ENCODE measurements at places on chromosomes 6 and 20.

- no peak for DNase-seq
Observed at GRCh38 chr20:1369970-1370369, 22.9 kb downstream of the FKBP1A start.

GRCh38 chr20:5529331-5530148, 212.8 kb upstream of the PROKR2 start:
- peak; percentile 73 for DNase-seq

- no peak for DNase-seq
Observed at GRCh38 chr20:56580226-56580625, 47.2 kb downstream of the FAM209B start.

GRCh38 chr6:39319621-39320362, 2.7 kb downstream of the KCNK16 start:
- no peak for DNase-seq

DNA sequence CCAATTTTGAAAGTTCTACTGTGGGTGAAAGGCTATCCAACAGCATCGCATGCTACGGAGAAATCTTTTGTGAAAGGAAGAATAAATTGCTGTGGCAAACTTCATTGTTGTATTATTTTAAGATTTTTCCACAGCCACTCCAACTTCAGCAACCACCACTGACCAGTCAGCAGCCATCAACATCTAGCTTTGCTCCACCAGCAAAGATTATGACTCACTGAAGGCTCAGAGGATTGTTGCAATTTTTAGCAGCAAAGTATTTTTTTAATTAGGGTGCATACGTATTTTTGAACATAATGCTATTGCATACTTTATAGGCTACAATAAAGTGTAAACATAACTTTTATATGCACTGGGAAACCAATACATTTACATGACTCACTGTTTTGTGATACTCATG, 493.5 kb downstream of the TFAP2A start:
- DNase-seq = no peak

DNA sequence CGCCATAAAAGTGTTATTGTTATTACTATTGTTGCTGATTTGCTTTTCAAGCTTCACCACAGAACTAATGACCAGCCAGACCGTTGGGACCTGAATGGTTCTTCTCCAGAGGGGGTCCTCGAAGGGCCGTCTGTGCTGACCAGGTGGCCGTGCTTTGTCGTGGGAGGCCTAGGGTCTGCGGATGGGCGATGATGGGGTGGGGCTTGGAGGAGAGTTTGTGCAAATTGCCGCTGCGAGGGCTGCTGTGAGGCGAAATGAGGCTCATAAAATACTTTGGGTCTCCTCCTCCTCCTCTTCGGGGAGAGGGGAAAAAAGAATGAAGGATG, 6.0 kb upstream of the ZBTB22 start:
- no peak for DNase-seq

GRCh38 chr6:165404296-165404695, 94.9 kb upstream of the C6orf118 start:
- DNase-seq = no peak

- DNase-seq = no peak
Observed at GRCh38 chr6:42017021-42017643, 33.2 kb upstream of the TAF8 start.

DNA sequence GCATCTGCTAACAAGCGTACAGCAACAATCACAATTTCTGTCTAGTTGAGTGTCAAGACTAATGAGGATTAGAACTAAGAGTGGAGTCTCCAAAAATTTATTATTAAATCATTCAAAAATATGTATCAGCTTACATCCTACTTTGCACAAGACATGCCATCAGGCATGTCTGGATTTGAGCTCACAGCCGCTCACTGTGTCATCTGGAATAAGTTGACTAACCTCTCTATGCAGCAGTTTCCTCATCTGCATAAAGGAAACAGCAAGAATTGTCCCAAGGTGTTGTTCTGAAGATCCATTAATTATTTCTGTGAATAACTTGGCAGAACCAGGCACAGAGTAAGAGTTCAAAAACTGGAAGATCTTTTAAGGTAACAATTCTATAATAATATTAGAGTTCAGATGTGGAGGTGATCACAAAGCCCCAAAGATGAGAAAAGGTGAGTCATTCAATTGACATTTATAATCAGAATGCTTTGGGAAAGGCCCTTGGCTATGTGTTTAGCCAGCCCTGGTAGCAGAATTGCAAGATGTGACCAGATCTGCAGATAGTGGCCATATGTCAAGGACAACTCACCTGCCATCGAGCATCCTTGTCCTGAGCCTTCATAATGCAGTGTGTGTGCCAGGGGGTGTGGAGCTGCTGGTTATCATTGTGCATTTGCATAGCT, 264.0 kb downstream of the FOXA2 start:
- no peak for DNase-seq

DNA sequence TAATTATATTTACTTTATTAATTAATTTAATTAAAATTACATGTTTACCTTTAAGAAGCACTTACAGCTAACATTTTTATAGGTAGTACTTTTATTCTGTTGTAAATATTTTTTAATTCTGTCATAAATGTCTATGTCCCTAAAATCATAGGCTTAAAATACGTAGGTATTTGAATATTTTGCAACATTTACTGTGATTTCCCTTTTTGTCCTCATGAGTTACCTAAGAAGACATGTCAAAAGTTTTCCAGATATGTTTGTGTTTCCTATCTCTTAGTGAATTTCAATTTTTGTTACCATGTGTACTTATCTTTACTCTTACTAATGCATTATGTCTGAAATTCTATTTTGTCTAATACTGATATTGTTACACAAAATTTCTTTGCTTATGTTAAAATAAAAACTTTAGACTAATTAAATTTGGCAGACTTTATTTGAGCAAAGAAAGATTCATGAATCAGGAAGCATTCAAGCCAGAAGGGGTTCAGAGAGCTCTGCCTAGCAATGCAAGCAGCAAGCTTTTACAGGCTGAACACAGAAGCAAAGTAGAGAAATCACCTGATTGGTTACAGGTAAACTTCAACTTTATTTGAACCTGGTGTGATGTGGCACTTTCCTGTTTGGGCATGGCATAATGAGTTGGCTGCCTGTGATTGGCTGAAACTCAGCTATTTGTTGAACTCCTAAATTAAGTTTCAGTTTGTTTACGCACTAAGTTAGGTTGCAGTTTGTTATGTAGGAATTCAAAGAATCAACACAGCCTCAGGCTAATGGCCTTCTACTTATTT, 123.2 kb upstream of the TMEM170B start:
- no peak for DNase-seq

DNA sequence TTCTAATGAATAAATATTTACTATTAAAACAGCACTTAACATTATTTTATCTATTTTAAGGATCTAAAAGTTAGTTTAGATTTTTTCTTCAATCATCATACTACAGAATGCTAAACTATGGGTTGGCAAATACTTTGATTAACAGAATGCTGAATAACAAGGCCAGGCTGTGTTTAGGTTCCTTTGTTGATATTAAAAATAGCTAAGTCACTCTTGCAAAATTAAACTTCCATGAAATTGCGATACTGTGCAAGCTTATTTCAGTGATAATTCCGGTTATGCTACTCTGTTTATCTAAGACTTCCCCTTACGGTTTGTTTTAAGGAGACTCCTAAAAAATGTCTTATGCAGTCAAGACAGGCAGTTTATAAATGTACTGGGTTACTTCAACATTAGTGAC, 2.8 kb downstream of the RNF24 start:
- DNase-seq = no peak

DNA sequence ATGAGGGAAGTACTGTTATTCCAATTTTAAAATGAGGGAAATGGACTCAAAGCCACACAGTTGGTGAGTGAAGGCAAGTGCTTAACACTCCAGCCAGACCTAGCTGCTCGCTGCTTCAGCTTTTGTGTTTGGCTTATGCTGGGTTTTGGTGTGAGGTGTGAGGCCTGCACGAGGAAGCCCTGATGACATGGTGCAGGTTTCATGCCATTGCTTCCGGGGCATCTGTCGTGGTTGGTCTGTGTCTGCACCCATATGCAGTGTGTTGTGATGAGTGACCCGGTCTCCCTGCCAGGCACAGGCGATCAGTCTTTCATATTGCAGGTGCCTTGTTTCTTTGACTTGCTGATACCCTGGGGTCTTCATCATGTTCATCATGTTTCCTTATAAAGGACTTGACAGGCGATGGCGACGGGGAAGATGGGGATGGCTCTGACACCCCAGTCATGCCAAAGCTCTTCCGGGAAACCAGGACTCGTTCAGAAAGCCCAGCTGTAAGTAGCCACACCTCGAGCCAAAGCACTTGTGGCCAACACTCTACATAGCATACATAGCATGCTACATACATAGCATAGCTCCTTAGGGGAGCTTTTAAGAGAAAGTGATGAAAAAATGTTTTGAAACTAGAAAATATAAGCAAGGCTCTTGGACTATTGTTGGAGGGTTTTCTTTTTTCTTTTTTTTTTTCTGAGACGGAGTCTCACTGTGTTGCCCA, 22.3 kb downstream of the DNMT3B start:
- no peak for DNase-seq

- no peak for DNase-seq
Observed at GRCh38 chr20:14712302-14712739, 374.9 kb upstream of the FLRT3 start.

GRCh38 chr6:137044366-137045221, at the start of gene IL20RA:
TSS of gene IL20RA (minus strand) at chr6:137044965. CDS start at chr6:137044728, 237 bp downstream.
- DNase-seq = no peak

DNA sequence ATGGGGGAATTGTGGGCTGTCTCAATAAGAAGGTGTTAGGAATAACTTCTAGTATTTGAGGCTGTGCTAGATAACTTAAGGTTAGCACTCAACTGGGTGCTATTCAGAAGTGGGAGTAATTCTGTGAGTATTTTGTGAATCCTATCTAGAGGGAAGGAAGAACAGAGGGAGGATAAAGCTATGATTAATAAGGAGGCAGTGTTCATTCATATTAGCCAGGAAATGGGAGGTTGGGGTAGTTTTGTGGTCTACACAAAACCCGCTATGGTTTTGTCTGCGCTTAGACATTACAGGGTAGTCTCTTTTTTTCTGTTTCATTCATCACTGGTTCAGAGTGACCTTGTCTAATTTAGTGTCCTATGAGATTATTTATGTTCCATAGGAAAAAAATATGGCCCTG, 341.0 kb downstream of the ARHGAP18 start:
- DNase-seq = no peak

GRCh38 chr20:5039255-5039657, 37.9 kb upstream of the SLC23A2 start:
- DNase-seq = no peak

DNA sequence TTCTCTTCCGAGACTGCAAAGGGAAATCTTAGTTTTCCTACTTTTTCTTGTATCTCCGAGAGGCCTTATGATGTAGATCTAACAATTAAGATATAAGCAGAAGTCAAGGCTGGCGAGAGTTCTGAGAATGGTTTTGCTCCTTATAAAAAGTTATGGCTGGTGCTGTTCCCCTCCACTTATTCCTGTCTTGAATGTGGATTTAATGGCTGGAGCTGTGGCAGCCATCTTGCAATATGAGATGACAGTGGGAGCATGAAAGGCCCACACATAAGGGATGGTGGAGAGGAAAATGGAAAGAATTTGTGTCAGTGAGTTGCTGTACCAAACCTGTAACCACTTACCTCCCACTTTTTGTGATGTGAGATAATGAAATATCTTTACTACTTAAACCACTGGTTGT, 124.6 kb upstream of the SLC22A23 start:
- DNase-seq = no peak
